ENCODE measurements at places on chromosomes 12 and 14. TPM values are rescaled to one million over a fixed set of nuclear protein-coding genes. Genes with fewer than 3 reads are reported as not detected.
A peak's percentile ranks its signal among the peaks of the same experiment; 100 is the strongest.

GRCh38 chr14:59229653-59230406 lies 41.4 kb downstream of the DAAM1 start:
- H3K4me1 ChIP-seq, result peaks cover 60% of the 10 kb centered on the region
- no peaks in the 10 kb centered on the region for H3K36me3 ChIP-seq
- H3K27me3 ChIP-seq, result no peaks in the 10 kb centered on the region
- no peak overlapping the region for H3K4me3 ChIP-seq
- DNase-seq, result no peak

GRCh38 chr14:65824978-65825299 lies 412.4 kb downstream of the FUT8 start:
- DNase-seq, result no peak
- H3K27me3 ChIP-seq, result no peaks in the 10 kb centered on the region
- H3K27ac ChIP-seq, result no peak overlapping the region
- H3K4me1 ChIP-seq, result no peaks in the 10 kb centered on the region

The KCNK13 gene
- 0.95 TPM for total RNA-seq

The TOMM20L gene
- total RNA-seq, result not detected

GRCh38 chr12:114936148-114937079 lies 252.4 kb upstream of the TBX3 start:
- H3K27ac ChIP-seq, result no peak overlapping the region
- H3K27me3 ChIP-seq, result no peaks in the 10 kb centered on the region
- H3K36me3 ChIP-seq, result no peaks in the 10 kb centered on the region
- no peaks in the 10 kb centered on the region for H3K4me1 ChIP-seq
- no peak for DNase-seq

The NOVA1 gene
- total RNA-seq, result 8.7 TPM

The ACOT4 gene
- 0.54 TPM for total RNA-seq

DNA sequence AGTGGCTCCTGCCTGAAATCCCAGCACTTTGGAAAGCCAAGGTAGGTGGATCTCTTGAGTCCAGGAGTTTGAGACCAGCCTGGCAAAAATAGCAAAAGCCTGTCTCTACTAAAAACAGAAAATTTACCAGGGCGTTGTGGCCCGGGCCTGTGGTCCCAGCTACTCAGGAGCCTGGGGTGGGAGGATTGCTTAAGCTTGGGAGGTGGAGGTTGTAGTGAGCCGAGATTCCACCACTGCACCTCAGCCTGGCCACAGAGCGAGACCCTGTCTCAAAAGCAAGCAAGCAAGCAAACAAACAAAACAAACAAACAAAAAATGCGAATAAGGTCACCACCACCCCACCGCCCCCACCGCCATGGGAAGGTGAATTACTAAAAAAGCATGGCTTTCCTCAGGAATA lies 238.7 kb downstream of the ATXN7L3B start:
- no peaks in the 10 kb centered on the region for H3K36me3 ChIP-seq
- H3K4me1 ChIP-seq, result no peaks in the 10 kb centered on the region
- H3K27me3 ChIP-seq, result no peaks in the 10 kb centered on the region
- H3K27ac ChIP-seq, result no peak overlapping the region
- H3K4me3 ChIP-seq, result no peak overlapping the region
- peak; percentile 50 for DNase-seq

The ABCD4 gene
- total RNA-seq, result 33.8 TPM

Measured in sigmoid colon (tissue), 7 donors.